ENCODE measurements at places on chromosomes 1 and 21.

GRCh38 chr21:27220416-27220815 lies 253.5 kb upstream of the ADAMTS5 start:
- DNase-seq, result no peak

- no peak for DNase-seq
Measured at GRCh38 chr21:29033871-29034270, 9.4 kb downstream of the USP16 start.

DNA sequence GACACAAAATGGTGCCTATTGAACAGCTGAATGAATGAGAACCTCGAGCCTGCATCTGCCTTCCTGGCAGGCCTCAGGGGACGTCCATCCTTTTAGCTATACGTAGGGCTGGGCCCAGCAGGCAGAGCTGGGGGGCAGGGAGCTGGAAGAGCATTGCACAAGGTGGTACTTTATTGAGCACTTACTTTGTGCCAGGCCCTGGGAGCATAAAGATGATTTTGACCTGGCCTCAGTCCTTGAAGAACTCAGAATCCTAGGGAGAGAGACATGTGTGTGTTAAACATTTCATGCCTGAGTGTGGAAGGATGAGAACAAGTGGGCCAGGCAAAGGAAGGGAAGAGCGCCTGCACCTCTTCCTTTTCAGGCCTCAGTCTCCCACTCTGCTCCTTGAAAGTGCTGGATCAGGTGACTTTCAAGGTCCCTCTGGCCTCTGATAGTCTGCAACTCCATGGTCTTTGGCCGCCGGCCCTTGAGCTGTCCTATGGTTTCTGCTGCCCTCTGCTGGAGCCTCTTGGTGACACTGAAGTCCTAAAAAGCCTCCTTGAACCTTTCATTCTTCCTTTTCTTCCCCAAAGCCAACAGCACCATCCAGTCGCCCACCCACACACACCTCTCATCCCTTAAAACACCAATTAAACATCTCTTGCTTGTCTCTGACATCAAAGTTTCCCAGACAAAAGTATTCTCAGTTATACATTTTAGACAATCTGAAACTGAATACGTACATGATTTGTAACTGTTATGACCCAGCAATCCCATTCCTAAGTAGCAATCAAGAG lies 3.5 kb upstream of the PEAR1 start:
- peak; percentile 62 for DNase-seq

DNA sequence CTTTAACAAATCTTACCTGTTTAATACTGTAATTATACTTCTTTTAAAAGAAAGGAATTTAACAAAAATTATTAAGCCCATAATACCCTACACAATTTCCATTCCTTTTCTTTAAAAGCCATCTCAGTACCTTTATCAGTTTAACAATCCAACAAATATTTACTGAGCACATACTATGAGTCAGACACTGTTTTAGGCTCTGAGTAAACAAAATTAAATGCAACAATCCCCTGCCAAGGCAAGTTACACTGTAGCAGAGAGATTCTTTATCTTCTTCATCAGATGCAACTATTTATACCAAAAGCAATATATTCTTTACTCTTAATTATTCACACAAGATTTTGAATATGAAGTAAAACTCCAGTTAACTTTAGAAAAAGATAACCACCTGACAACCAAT lies 12.0 kb downstream of the DENND1B start:
- no peak for DNase-seq

DNA sequence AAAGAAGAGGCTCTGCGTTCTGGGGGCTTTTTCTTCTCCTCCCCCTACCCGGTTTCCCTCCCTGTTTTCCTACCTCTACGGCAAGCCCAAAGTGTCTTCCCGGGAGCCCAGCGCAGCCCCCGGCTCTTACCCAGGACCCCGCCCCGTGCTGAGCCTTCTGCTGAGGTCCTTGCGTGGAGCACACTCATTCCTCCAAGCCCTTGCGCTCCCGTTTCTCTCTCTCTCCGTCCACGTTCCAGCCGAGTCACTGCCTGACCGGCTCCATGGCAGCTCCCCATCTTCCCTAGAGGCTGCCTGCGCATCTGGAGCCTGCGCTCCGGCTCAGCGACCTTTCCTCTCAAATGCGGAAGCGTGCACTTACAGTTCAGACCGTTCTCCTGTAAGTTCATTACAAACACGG lies 24.9 kb upstream of the PDXK start:
- no peak for DNase-seq

DNA sequence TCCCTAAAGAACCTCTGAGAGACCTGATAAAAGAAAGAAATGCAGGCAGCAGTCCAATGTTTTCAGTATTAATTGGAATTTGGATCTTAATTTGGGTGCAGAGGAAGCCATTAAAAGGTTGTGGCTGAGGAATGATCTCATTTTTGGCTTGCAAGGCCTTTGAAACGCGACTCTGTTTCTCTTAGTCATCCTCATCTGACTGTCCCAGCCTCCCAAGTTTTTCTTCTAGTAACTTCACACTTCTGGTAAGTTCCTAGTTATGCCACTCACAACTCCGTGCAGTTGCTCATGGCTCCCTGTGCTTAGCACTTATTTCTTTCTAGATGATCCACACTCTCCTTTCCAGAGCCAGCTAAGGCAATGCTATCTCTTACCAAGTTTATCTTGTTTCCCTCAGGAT lies 147.4 kb upstream of the USP24 start:
- no peak for DNase-seq

GRCh38 chr1:80217377-80217986 lies 1211.0 kb upstream of the ADGRL4 start:
- DNase-seq, result peak; percentile 4

DNA sequence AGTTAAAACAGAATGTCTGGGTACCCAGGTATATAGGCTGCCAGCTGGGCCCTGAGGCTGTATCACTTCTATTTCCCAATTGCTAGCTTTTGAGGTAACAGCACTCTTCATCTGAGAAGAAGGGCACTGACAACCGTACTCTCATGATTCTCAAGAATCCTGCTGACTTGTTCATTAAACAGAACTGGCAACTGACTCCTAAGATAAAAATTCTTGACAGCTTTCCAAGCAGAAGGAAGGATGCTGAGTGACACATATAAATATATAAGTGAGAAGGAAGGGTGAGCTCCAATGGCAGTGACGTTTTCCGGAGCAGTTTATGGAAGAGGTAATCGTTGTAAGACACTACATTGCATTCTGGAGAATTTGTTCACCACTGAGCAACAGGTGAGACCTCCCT lies 48.1 kb upstream of the NRIP1 start:
- DNase-seq, result no peak

DNA sequence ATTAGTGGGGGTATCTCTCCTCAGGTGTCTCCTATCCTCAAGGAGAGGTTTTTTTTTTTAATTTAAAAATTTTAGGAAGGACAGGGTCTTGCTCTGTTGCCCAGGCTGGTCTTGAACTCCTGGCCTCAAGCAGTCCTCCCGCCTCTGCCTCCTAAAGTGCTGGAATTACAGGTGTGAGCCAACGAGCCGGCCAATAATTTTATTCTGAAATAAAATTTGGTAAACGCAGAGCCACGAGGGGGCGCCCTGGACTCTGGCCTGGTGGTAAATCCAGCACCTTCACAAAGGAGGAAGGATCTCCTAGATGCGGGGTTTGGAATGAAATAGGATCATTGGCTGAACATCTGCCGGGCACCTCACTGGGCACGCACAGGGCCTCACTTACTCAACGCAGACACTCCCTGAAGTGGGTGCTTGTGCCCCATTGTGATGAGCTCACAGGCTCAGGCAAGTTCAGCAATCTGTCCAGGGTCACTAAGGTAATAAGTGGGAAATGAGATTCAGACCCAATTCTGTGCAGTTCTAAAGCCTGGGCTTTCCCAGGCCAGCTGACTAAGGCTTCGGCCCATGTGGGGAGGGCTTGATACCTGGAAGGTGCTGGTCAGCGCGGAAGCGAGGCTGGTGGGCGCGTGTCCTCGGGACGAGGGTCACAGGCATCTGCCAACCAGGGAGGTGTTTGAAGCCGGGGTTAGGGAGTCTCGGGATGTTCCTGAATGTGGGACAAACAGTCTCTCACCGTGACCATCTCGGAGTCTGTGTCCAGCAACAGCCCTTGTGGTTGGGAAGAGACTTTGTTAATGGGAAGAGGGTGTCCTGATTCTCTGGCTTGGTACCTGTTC lies 32.7 kb upstream of the ETV3 start:
- DNase-seq, result peak; percentile 35

GRCh38 chr1:47348246-47348645 lies 14.7 kb downstream of the CMPK1 start:
- no peak for DNase-seq

- DNase-seq, result peak; percentile 56
Measured at GRCh38 chr1:211326528-211327345, at the start of gene TRAF5. Gene TRAF5, plus strand, starts transcription at chr1:211326833. Its CDS starts 26,407 bp downstream, at chr1:211353240.

- DNase-seq, result no peak
Measured at GRCh38 chr1:34606504-34606903, 148.3 kb upstream of the GJB5 start.

DNA sequence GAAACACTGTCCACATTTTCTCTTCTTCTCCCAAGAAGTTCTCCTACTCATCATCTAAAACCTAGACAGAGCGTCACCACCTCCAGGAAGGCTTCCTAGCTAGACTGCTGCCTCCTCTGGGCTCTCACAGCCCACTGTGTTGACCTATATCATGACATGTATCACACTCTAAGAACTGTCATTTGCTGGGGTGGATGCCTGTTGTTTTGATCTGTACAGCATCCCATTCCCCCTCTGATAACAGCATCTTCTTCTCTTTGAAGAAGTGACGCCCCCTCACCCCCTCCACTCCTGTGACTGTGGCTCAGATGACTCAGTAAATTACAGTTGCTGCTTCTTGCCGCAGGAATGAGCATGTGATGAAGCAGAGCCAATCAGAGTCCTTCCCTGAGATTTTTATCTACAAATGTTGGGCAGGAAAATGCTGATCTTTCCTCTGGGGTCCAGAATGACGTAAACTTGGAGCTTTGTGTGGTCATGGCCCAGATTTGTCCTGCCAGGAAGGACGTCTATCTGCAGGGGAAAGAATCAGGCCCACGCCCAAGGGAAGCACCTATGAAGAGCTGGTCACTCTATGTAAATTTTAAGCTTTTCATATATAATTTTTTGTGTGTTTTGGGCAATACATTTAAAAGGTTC lies 28.0 kb upstream of the FOXO6 start:
- peak; percentile 60 for DNase-seq

GRCh38 chr21:35503671-35504070 lies 454.6 kb upstream of the RUNX1 start:
- DNase-seq, result no peak

DNA sequence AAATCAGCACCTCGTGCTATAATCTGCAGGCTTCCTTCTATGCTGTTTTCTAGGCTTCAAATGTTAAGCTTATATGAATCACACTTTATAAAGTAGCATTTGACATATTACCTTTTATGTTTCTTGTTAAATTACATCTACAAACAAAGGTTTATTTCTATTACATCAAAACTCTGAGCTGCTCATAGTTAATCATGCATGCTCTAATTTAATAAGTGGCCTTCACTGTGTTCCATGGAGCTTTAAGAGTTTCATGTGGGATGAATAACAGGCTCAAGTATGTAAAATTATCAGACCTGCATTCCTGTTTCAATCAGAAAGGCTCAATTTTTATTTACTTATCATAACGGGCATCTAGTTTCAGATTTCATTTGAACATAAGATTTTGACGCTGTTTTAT lies 13.0 kb downstream of the SLC19A2 start:
- DNase-seq, result no peak

DNA sequence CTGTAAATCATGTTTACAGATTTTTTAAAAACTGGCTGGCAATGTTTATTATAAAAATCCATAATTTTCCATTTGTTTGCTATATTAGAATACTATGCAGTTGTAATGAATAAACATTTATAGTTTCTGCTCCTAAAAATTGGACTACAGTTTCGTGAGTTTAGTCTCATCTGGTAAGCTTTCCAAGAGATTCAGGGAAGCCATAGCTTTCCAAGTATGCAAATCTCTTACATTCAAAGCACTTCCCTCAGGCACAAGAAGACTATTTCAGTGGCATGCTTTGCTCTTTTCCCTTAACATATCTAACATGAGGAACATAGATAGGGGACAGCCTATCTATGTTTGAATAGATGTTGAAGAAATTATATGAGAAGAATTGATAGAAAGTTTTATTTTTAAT lies 77.2 kb downstream of the ADGRL2 start:
- DNase-seq, result no peak

- no peak for DNase-seq
Measured at GRCh38 chr1:229268505-229268904, 2.4 kb upstream of the RAB4A start.

GRCh38 chr1:42324398-42325013 lies 10.5 kb downstream of the FOXJ3 start:
- no peak for DNase-seq

- no peak for DNase-seq
Measured at GRCh38 chr1:93732514-93732913, 50.9 kb upstream of the BCAR3 start.

DNA sequence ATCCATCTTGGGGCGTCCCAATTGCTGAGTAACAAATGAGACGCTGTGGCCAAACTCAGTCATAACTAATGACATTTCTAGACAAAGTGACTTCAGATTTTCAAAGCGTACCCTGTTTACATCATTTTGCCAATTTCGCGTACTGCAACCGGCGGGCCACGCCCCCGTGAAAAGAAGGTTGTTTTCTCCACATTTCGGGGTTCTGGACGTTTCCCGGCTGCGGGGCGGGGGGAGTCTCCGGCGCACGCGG lies 282 bp upstream of the SOD1 start:
- no peak for DNase-seq

DNA sequence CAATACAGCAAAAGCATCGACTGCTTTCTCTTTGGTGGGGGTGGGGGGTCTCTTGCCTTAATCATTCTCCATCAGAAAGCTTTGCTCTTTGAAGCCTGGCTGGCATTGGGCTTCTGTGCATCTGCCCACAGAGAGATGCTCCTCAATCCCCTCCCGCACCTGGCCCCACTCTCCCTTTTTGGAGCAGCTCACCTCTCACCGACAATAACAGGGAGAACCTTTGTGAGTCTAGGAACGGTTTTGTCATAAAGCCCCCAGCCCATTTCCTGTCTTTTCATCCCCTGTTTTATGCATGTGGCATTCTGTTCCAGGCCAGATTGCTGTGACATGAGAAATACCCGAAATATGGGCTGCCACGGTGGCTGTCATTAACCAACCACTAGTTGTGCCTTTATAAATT lies 469.0 kb upstream of the VAMP3 start:
- DNase-seq, result no peak

GRCh38 chr1:203655671-203656070 lies 29.0 kb downstream of the ATP2B4 start:
- no peak for DNase-seq

- peak; percentile 52 for DNase-seq
Measured at GRCh38 chr1:18907021-18907916, 4.9 kb upstream of the ALDH4A1 start.
